ENCODE measurements at places on chromosomes 13 and 19. TPM values are rescaled to one million over a fixed set of nuclear protein-coding genes. Genes with fewer than 3 reads are reported as not detected.

The OR10H1 gene
- 0.07 TPM for polyA plus RNA-seq

The CCDC70 gene
- polyA plus RNA-seq = not detected

DNA sequence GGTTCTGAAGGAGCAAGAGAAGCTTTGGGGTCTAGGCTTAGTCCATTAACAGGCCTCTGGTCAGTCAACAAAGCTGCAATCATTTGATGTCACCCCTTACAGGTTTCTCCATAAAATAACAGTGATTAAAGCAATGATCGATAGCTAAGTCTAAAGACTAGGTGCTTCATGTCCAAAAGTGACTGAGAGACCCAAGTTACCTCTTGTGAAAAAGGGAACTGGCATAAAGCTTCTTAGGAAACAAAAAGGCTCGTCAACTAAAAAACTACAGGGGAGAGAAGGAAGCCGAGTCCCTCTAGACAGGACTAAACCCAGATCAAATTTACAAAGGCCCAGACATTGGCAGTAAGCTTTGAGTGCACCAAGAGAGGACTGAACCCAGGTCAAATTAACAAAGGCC is 2.2 kb downstream of the DCUN1D2 start:
- no peak for DNase-seq

The ZNF729 gene
- 1.9 TPM for polyA plus RNA-seq

- peak; percentile 71 for DNase-seq
Observed at GRCh38 chr19:49593233-49594113, 2.5 kb downstream of the PRR12 start.

The LILRB4 gene
- polyA plus RNA-seq = 1.2 TPM

The TNFSF9 gene
- polyA plus RNA-seq = not detected

The ZNF525 gene
- 14.3 TPM for polyA plus RNA-seq

DNA sequence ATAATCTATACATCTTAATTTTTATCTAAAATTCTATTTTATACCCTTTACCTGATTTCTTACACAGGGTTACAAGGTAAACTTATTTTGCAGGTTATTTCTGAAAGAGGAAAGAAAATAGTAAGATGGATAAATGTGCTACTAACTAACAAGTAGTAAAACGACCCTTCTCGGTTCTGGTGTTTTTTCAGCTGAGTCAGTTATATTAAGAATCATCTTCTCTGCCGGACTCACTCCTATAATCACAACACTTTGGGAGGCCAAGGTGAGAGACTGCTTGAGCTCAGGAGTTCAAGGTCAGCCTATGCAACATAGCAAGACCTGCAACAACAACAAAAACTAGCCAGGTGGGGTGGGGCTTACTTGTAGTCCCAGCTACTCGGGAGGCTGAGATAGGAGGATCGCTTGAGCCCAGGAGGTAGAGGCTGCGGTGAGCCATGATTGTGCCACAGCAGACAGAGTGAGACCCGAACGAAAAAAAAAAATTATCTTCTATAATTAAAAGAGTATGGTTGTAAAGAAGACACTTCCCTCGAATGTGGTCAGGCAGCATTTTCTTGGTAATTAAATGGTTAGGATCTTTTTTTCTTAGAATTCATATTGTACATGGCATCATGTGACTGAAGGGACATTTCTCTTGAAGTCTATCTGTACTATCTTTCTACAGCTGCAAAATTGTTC is 27.9 kb upstream of the RCBTB2 start:
- DNase-seq = no peak

DNA sequence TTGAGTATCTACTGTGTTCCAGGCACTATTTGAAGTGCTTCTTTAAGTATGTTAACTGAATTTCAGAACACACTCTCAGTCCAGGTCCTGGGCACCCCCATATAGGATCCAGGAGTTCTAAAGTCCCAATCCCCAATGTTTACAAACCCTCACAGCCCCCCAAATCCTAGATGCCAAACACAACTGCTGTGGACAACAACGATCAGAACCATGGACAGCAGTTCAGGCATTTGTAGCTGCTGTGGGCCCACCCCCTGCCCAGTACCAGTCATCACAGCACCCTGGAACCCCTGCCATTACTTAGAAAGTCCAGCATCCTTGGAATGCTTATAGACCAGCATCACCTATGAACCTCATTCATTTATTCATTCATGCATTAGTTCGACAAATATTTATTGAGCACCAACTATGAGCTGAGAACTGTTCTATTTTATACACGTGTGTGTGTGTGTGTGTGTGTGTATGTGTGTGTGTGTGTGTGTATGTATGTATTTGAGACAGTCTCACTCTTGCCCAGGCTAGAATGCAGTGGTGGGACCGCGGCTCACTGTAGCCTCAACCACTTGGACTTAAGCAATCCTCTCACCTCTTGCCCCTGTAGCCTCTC is 19.3 kb upstream of the SDHAF1 start:
- DNase-seq = no peak

DNA sequence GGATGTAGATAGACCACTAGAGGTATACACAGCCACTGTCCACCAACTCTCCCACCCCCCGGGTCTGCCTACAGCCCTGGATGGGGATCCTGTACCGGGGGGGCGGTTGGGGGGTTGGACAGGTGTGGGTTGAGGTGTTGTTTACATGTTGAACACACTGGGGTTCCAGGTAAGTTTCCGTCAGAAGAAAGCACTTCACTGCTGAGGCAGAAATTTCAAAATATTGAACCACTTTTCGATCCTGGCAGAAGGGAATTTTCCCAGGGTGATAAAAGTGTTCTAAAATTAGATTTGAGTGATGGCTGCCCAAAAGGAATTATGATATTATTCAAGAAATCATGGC is 6.6 kb upstream of the CEACAM16 start:
- DNase-seq = no peak

The FXYD7 gene
- 0.50 TPM for polyA plus RNA-seq

DNA sequence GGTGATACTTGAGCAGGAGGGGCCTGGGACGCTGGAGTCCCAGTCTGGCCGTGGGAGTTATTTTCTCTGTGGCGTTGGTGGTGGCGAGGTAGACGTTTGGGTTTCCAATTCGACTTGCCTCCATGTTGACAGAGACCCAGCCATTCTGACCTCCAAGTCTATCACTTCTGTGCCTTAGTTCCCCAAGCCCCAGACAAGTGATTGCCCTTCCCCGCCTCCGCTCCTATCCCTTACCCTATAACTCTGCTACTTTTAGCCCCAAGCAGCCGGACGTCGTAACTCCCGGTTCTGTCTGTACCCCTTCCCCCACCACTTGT is 549 bp downstream of the TIMM50 start:
- no peak for DNase-seq

DNA sequence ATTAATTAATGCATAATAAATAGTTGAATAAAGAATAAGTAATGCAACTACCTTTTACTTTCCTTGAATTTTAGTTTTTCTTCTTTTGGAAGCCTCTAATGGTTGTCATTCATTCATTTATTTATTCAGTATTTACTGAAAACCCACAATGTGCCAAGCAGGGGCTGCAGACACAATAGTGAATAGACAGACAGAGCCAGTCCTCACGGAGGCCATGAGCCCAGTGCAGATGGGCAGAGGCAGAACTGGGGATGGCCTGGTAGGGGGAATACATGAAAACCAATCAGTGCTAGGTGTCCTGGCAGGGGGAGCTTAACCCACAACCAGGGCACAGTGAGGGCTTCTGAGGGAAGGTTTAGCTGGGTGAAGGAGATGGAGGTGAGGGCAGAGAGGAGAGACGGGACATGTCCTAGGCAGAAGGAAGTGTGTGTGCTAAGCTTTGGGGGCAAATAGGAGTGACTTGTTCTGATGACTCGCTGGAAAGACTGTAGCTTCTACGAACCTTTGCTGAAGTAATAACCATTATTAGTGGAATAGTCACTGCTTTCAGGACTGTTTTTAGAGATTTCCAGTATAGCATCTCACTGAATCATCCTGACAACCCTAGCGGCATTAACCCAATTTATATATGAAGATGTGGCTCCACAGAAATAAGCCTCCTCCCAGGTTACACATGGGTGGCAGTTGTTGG is 55.9 kb downstream of the ERCC5 start:
- no peak for DNase-seq

GRCh38 chr19:28882818-28883217 is 330.1 kb downstream of the UQCRFS1 start:
- no peak for DNase-seq

The EGLN2 gene
- 66.8 TPM for polyA plus RNA-seq

The ZNF345 gene
- polyA plus RNA-seq = 13.0 TPM

The PABPC3 gene
- 1.4 TPM for polyA plus RNA-seq

DNA sequence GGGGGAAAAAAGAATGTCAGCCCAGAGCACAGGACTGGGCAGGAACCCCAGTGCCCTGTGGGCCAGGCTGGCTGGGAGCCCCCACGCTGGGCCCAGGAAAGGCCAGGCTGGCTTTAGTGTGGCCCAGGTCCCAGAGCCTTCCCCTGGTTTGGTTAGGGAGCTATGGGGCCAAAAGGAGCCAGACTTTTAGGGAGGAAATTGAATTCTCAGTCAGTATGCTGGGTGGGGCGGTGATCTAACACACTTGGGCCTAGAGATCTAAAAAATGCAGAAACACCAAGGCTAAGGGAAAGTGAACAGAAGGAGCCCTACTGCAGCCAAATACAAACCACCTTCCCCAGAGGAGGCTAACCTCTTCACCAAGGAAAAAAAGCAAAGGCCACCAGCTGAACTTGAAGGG is 137.5 kb downstream of the CRYL1 start:
- DNase-seq = no peak

- no peak for DNase-seq
Observed at GRCh38 chr19:42528354-42529247, at the start of gene CEACAM1. Gene CEACAM1, minus strand, starts transcription at chr19:42528481. Its CDS starts 107 bp downstream, at chr19:42528374.

- peak; percentile 44 for DNase-seq
Observed at GRCh38 chr13:44470638-44471562, 97.3 kb downstream of the SERP2 start.

DNA sequence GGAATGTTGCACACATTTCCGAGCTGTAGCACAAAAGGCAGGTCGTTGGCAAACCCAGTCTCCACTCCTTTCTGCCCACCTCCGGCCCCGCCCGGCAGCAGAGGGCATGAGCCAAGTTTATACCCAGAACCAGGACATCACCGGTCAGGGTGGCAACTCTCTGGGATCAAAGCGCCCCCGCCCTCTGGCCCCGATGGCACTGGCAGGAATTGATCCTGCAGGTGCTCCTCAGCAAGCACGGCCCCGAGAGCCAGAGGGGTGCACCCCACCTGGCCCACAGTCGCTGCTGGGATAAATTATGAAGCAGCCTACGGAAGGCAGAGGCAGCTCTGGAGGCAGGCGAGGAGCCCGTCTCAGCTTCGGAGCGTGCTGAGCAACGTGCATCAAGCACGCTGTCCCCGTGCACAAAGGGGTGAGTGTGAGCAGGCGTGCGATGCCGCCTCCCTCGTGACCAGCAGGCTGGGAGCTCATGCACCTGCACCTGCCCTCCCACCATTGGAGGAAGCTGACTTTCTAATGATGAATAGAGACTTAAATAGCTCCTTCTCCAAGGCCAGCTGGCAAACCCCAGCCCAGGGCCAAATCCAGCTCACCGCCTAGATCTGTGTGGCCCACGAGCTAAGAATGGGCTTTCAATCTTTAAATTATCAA is 25.7 kb downstream of the SHC2 start:
- DNase-seq = no peak

GRCh38 chr13:80361298-80361697 is 20.4 kb upstream of the SPRY2 start:
- DNase-seq = no peak

The SULT2A1 gene
- 0.33 TPM for polyA plus RNA-seq

DNA sequence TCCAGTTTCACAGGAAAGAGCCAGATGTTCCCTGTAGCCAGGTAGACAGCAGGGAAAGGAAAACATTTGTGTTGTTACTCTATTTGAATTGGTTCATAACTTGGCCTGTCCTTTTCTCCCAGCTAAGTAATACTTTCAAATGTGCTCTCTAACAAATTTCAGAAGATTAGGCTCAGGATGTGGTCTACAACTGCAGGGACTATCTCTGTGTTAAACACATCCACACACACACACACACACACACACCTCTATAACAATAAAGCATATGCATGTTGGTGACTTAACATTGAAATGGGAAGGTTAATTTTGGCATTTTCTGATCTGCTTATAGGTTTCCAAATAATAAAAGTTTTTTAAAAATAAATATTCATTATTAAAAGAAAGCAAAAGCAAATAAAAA is 316.0 kb upstream of the ARGLU1 start:
- no peak for DNase-seq

- no peak for DNase-seq
Observed at GRCh38 chr13:111475488-111475887, 155.0 kb downstream of the TEX29 start.

- DNase-seq = no peak
Observed at GRCh38 chr19:17035842-17036424, 9.3 kb upstream of the CPAMD8 start.

The DCT gene
- polyA plus RNA-seq = 0.11 TPM

DNA sequence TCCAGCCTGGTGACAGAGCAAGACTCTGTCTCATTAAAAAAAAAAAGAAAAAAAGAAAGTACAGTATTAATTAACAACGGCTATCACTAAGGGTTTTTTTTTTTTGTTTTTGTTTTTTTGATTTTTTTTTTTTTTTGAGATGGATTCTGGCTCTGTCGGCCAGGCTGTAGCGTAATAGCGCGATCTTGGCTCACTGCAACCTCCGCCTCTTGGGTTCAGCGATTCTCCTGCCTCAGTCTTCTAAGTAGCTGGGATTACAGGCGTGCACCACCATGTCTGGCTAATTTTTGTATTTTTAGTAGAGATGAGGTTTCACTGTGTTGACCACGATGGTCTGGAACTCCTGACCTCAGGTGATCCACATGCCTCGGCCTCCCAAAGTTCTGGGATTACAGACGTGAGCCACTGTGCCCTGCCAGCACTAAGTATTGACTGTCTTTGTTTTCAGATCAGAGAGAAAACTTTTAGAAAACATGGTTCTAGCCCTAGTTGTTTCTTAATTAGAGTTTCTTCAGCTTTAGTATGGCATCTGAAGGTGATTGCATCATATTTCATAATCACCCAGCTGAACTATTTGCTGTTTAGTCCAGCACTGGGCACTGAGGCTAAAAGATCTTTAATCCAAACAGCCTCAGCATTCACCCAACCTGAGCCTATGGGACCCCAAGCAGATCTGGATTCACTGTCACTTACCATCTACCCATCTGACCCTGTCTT is 2.7 kb upstream of the GATAD2A start:
- no peak for DNase-seq

The ZNF100 gene
- polyA plus RNA-seq = 17.8 TPM

- DNase-seq = no peak
Observed at GRCh38 chr19:54660964-54661363, 1.8 kb upstream of the LILRB4 start.

- DNase-seq = no peak
Observed at GRCh38 chr13:102012299-102013293, 389.3 kb downstream of the FGF14 start.

DNA sequence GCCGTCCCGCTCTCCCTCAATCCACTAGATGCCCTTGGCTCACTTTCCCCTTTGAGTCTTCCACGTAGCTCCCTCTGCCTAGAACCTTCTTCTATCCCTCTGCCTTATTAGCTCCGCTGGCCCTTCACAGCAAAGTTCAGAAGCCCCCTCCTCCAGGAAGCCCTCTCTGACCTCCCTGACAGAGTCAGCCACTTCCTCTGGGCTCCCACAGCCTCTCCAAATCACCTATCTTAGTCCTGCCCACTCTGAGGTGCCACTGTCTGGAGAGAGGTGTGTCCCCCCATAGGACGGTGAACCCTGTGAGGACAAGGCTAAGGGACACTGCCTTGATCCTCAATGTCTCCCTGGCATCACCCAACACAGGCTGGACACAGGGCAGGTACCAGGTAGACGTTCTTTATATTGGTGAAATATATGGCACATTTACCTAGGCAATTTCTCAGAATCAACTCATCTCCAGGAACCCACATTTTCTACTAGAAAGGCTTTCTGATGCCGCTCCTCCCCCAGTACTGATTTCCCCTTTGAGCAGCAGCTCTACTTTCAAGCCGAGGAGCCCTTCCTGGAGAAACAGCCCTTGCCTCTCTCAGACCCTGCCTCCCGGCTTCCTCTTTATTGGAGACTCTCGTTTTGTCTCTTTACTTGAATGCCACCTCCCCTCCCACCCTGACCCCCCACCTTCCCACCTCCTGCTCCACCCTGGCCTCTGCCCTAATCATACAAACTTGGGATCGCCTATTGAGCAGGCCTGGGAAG is 3.4 kb upstream of the TGFB1 start:
- DNase-seq = no peak
